SW 1271 (cell line): ENCODE measurements at places on chromosomes 5 and 9.

GRCh38 chr9:69176471-69177171 is 2.5 kb downstream of the TJP2 start:
- no peak for DNase-seq

- no peak for DNase-seq
Observed at GRCh38 chr9:106954558-106954957, 91.6 kb downstream of the ZNF462 start.

- DNase-seq: no peak
Observed at GRCh38 chr5:127839496-127840197, 136.5 kb downstream of the CCDC192 start.

DNA sequence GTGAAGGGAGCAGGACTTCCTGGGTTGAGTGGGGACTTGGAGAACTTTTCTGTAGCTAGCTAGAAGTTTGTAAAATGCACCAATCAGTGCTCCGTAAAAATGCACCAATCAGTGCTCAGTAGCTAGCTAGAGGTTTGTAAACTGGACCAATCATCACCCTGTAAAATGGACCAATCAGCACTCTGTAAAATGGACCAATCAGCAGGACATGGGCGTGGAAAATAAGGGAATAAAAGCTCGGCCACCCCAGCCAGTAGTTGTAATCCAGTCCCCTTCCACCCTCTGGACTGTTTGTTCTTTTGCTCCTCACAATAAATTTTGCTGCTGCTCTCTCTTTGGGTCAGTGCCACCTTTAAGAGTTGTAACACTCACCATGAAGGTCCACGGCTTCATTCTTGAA is 29.5 kb downstream of the SPATA31C2 start:
- DNase-seq: no peak

GRCh38 chr9:137397675-137398423 is 25.1 kb downstream of the EXD3 start:
- no peak for DNase-seq

GRCh38 chr5:68290260-68290674 is 74.7 kb downstream of the PIK3R1 start:
- no peak for DNase-seq

- no peak for DNase-seq
Observed at GRCh38 chr5:30337084-30337573, 856.4 kb upstream of the CDH6 start.
